ENCODE measurements at places on chromosomes 1 and 21. TPM values are rescaled to one million over a fixed set of nuclear protein-coding genes. Genes with fewer than 3 reads are reported as not detected.

Gene PHTF1
- 22.8 TPM for polyA plus RNA-seq

Gene MMEL1
- 2.9 TPM for polyA plus RNA-seq

GRCh38 chr1:113434081-113434873 lies 44.0 kb downstream of the MAGI3 start:
- DNase-seq = no peak

- no peak for DNase-seq
These were observed 546.9 kb downstream of the MATN1 start for GRCh38 chr1:30176477-30176876.

DNA sequence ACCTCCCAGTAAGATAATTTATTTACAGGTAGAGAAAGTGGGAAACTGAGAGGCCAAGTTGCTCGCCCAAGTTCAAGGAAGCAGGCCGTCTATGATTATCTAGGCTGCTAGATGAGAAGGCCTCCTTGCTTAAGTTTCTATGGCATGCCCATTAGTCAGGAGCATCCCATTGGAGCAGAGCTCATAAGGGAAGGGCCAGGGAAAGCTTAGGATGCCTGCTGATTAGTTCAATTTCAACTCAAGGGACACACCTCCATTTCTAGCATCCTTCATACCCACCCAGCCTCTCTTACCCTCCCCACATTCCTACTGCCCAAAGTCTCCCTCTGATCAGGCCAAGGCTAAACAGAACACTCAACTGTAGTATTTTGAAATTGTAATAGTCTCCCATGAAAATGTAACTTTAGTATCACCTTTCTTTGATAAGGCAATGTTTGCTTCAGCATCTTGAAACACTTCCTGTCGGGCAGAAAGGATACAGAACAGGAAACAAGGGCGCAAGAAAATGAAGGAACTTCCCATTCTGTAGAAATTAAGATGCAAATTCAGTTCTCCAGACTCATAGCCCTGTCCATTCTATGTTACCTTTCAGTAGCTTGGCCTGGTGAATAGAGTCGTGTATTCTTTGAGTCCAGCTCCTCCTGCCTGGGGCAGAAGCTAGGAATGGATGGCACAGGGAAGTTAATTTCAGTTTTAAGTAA lies 46.3 kb upstream of the TARBP1 start:
- no peak for DNase-seq

- DNase-seq = no peak
These were observed 5.1 kb downstream of the PMF1 start for GRCh38 chr1:156217871-156218270.

- no peak for DNase-seq
These were observed 20.7 kb upstream of the SLC45A1 start for GRCh38 chr1:8297245-8297644.

- no peak for DNase-seq
These were observed 179.6 kb upstream of the CAMK1G start for GRCh38 chr1:209403921-209404320.

DNA sequence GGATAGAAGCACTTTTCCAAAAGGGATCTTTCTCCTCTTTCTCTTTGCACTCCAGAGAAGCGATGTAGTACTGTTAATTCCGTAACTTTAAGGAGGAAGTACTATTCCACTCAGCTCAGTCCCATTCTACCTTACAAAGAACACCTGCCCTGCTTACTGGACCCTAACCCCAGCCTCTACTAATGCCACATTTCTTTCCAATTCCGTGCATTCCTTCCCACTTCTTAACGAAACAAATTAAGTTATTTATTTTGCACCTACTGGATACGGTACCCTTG lies 511 bp downstream of the NDC1 start:
- DNase-seq = no peak

DNA sequence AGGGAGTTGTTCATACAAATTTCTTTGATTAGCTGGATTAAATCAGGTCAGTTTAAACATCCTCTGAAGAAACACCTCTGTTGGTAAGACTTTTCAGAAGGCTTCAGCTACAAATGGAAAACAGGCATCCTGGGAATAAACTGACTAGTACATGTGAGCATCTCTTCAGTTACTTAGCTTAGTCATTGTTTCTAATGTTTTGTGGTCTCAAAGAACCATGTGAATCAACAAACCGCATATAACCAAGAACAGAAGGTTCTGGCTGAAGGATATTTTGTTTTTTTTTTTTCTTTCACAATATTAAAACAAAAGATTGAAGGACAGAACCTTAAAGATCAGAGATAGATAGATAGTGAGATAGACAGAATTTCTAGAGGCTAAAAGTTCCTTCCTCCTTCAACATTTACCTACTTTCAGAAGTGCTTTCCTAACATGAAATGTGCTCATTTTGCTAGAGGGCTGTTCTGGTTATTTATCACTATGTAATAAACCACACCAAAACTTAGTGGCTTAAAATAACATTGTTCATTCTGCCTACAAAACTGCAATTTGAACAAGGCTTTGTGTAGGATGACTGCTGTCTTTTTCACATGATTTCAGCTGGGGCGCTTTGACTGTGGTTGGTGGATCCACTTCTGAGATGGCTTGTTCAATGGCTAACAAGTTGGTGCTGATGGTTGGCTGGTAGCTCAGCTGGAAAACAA lies 119.8 kb upstream of the PTGFR start:
- no peak for DNase-seq

- no peak for DNase-seq
These were observed 91.3 kb upstream of the HNRNPU start for GRCh38 chr1:244955661-244956060.

- DNase-seq = no peak
These were observed 16.0 kb upstream of the COG2 start for GRCh38 chr1:230626232-230626631.

GRCh38 chr1:220761688-220762427 lies 13.7 kb downstream of the MTARC2 start:
- DNase-seq = no peak

All from renal cortex interstitium (tissue), 15 donors.